Hematopoietic multipotent progenitor cell treated with erythropoietin and hydrocortisone succinate and interleukin-3 and kit ligand, for 15 days (in vitro differentiated cells): ENCODE measurements at places on chromosomes 13 and 19.
A peak's percentile ranks its signal among the peaks of the same experiment; 100 is the strongest.

DNA sequence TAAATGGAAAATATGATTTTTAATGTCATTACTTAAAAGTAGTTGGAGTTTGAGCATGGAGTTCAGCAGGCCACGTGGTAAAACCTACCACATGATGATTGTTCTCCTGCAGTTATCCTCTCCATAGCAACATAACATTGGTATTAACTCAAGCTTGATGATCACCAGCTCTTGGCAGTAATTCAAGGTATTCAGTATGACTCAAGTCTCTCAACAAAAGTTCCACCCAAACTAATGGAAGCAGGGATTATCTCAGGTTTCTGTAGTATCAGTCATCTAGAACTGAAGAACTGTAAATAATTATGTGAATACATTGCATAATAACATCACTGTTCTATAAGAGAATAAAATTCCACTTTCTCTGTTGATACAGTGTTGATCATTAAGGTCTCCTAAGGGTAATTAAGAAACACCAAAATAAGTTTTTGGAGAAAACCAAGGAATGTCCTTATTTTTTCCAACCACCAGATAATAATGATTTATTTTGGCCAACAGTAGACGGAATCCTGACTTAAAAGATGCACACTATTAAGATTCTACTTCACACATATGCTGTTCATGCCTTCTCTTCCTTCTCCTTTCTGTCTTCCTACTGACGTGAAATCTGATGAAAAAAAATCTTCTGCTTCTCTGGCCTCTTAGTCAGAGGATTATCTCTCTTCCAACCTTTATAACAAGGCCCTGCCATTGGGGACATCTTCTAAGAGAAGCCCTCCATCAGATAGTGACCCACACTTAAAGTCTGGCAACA is 1092.3 kb downstream of the EFNB2 start:
- no peak for DNase-seq

DNA sequence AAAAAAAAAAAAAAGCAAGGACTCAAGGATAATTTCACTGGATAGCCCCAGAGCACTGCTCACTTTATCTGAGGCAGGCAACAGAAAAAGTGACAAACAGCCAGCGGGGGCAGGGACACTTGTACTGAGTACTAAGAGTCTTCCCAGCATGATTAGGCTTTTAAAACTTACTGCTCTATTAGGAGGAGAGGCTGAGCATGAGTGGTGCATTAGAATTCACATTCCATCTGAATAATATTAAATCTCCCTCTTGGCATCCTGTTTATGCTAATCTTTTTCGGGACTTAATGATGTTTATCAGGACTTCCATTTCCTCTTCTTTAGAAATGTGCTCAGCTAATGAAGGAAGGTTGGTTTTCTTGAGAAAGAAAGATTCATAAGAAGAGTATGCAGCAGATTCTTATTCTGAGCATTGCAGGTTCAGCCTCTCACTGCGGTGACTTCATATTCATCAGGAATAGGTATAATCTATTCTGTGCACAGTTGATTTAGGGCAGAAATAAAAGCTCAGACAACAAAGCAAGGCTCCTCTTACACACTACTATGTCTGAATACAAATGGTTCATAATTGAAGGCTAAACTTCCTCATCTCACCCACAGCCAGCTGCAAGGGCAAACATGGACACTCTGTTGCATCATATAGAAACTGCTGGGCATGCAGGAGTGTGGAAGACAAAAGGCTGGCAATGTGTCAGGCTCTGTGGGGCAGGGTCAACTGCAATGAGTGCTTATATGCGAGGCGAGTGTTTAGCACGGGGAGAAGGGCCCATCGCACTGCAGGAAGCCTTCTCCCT is 107.0 kb downstream of the KL start:
- DNase-seq = no peak

DNA sequence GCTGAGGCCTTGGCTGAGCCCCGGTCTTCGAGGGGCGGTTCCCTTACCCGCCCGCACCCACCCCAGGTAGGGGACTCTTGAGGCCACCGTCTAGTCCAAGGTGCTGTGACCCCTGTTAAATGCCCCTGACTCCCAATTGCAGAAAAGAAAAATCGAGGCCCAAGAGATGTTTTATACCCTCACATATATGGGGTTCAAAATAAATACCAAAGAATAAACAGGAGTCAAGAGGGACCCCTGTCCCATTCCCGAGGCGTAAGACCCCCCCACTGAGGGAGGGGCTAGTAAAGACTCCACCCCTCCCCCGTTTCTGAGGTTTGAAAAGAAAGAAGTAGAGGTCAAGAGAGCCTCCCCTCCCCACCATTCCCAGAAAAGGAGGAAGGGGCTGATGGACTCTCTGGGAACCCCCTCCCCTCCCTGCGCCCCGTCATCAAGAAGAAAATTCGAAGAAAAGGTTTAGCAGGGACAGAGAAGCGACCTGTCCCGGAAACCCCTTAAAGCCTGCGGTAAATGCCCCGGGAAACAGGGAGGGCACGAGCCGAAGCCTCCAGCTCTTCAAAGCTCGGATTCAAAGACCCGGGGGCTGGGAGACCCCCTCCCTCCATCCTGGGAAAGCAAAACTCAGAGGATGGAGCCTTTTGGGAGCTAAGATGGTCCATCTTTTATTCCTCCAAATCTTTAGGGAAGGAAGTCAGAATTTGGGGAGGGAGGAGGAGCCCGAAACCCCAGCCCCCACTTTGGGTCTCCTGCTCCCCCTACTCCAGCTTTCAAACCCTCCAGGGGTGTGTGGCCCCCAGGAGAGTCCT is 755 bp upstream of the RAB3A start:
- DNase-seq = peak; percentile 29

DNA sequence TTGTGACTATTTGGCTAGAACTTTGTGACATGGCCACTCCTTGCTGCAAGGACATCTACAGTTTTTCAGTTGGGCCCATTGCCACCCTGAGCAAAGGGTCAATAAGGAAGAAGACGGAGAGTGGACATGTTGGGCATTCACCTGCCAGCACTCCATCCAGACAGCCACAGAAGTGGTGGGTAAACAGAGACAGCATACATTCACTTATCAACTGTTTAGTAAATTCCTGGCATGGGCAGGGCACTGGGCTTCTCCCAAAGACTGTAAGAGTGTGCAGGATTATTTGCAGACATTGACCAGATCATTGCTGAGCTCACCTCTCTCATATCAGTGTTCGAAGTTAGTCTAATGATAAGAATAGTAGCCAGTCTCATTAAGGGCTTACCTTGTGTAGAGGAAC is 29.2 kb downstream of the SIPA1L3 start:
- no peak for DNase-seq

GRCh38 chr13:80454245-80454644 is 113.3 kb upstream of the SPRY2 start:
- DNase-seq = no peak

GRCh38 chr19:33685541-33685940 is 63.8 kb downstream of the CHST8 start:
- DNase-seq = no peak

DNA sequence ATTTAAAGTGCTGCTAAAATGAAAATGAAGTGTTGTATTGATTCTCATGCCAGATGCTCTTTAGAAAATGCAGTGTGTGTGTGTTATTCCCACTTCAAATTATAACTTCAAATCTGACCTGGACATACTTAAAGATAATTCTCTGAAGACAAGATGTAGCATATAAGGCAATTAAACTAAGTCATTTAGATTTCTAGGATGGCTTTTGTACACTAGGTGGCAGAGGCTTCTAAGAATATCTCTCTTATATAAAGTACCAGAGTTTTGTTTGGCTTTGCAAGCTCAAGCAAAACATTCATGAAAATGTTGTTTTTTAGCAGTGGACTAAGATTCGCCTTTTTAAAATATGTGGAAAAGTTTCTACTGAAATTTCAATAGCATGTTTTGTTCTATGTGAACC is 407.2 kb downstream of the GPC5 start:
- DNase-seq = no peak

- DNase-seq = no peak
These were observed 74.2 kb downstream of the TRPM4 start for GRCh38 chr19:49231804-49232203.

DNA sequence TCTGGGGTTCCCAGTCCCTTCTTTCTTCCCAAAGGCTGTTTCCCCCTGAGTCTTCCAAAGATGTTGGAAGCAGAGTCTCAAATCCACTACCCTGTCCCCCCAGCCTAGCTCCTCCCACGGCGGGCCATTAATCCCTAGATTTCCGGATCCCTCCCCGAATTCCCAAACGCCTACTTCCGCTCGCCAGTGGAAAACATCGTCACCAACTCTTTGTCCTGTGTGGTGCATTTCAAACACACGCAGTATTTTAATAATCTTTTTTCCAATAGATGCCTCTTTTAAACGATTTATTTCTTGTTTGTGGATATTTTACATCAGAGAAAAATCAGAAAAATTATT is 610 bp downstream of the ZNF791 start:
- no peak for DNase-seq

GRCh38 chr19:47351548-47351947 is 2.4 kb downstream of the DHX34 start:
- peak; percentile 39 for DNase-seq

GRCh38 chr19:56837004-56837403 is 3.5 kb downstream of the PEG3 start:
- DNase-seq = no peak

- no peak for DNase-seq
These were observed 6.2 kb upstream of the EVI5L start for GRCh38 chr19:7823686-7824301.

GRCh38 chr19:33280351-33280921 is 21.9 kb downstream of the CEBPA start:
- no peak for DNase-seq

GRCh38 chr13:26678330-26678729 is 82.3 kb downstream of the GPR12 start:
- no peak for DNase-seq

DNA sequence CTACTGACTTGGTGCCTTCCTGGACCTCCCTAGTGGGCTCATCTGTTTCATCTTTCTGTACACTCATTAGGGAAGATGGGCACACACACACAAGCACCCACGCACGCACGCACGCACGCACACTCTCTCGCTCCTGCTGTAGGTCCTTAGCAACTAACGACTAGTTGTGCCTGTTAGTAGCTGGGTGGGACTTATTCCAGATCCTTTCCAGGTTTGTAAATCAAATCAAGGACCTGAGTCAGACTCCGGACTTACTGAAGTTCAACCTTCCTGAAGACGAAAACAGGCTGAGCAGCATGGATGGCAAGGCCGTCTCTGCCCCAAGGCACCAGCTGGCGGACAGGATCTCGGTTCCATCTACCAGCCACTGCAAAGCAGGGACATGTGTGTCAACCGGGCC is 76.2 kb downstream of the SLC15A1 start:
- no peak for DNase-seq

DNA sequence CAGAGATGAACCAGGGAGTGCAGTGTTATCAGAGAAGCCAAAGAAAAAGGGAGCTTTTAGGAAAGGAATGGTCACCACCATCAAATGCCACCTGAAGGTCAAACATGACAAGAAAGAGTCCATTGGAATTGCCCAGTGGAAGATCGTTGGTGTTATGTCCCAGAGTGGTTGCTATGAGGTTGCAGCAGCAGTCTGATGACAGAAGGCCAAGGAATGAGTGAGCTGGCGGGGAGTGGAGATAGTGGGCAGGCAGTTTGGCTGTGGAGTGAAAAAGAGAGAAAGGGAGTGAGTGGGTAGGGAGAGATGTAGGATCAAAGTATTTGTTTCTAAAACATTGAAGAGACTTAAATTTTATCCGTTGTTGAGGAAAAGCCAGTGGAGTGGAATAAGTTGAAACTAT is 117.4 kb upstream of the WASF3 start:
- DNase-seq = no peak

DNA sequence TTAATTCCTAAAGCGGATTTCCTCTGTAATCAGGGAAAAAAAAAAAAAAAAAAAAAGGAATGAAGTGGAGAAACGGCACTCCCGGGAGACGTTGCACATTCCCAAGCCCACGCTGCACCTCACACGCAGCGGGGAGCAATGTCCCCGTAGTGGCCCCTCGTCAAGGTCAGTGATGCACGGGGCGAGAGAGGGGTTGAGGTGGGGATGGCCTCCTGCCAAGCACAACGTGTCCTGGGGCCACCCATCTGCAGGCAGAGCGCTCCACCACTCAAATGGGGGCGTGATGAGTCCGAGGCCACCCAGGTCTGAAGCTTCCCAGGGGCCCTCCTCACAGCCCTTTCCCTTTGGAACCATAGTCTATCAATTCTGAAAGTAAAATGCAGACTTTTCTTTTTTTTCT is 15.1 kb downstream of the PLK5 start:
- no peak for DNase-seq

- DNase-seq = no peak
These were observed 718.5 kb downstream of the SLITRK6 start for GRCh38 chr13:85080691-85081090.

DNA sequence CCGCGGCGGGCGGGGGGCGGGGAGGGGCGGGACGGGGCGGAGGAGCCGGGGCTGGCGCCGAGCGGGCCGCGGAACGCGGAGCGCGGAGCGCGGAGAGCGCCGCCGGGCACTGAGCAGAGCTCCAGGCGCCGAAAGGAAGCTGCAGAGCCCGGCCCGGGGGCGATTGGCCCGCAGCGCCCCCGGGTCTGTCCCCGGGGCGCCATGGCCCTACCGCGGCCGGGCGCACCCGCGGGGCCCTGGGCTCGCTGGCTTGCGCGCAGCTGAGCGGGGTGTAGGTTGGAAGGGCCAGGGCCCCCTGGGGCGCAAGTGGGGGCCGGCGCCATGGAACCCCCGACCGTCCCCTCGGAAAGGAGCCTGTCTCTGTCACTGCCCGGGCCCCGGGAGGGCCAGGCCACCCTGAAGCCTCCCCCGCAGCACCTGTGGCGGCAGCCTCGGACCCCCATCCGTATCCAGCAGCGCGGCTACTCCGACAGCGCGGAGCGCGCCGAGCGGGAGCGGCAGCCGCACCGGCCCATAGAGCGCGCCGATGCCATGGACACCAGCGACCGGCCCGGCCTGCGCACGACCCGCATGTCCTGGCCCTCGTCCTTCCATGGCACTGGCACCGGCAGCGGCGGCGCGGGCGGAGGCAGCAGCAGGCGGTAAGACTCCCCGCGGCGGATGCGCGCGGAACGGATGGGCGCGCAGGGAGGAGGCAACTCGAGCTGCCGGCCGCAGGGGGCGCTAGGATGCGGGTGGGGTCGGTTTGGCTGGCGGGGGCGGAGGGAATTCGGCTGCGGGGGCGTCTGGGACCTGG is at the start of gene PDE4A:
TSS of gene PDE4A (plus strand) at position 95 of the 796 bp plus-strand sequence. CDS start at position 322, 227 bp downstream.
- no peak for DNase-seq

DNA sequence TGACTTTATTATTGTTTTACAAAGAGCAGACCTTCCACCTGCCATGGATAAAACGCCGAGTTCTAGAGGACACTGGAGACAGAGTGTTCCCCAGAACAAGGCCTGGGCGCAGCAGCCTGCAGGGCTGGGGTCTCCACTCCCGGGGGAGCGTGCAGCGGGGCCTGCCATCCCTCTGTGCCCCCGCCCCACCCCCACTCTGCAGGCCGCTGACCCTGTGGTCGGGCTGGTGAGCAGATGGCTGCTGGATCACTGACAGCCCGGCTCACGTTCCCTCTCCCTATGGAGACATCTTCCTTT is 8.6 kb upstream of the PTBP1 start:
- DNase-seq = no peak

GRCh38 chr13:113407531-113408393 is 43.8 kb upstream of the GRTP1 start:
- no peak for DNase-seq

DNA sequence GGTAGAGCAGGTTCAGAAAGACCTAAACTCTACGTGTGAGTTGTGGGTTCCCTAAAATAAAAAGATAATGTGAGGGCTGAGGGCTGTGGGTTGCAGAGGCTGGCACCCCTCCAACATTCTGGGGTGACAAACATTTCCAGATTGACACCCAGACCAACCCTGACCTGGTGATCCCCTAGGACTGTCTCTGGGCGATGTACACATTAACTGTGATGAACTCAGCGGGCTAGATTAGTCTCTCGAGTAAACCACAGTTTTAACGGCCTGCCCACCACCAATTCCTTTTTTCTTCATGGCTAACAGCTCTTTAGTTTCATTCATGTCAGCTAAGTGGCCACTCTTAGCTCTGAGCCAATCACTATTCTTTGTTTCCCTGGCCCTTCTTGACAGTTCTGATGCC is 24.8 kb downstream of the SIAH3 start:
- no peak for DNase-seq
